ENCODE measurements at places on chromosomes 1 and 21.

DNA sequence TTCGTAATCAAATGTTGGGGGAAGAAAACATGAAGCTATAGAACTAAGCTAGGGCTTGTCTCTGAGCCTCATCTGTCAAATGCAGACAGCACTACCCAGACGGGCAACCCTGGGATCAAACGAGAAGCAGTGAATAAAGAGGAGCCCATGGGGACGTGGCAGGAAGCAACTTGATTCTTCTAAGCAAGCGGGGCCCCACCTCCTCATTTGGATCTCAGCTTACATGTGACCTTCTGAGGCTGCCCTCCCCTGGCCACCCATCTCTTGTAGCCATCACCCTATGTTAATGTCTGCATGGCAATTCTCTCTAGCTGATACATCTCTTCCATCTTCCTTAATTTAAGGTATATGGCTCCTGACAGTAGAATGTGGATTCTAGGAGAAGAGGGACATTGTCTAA, 171.3 kb downstream of the IGSF21 start:
- DNase-seq: no peak

- DNase-seq: no peak
Measured at GRCh38 chr1:109733236-109733870, 7.5 kb downstream of the GSTM3 start.

- DNase-seq: no peak
Measured at GRCh38 chr1:111848852-111849545, 93.3 kb downstream of the DDX20 start.

DNA sequence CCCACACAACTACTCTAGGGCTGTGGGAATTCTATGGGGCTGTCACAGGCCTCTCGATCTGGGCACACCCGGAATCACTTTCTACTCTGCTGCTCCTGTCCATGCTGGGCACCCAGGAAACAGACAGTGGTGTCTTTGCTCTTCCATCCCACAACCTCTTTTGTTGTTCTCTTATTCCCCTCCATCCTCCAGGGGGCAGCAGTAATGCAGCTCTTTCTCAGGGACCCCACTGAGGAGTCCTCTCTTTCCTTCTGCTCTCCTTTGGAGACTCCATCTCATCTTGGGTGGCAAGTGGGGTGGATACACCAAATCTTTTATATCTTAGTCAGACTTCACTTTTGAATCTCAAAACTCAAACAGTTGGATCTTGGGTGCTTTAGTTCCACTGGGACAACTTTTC, 206.3 kb downstream of the HS2ST1 start:
- no peak for DNase-seq

- DNase-seq: no peak
Measured at GRCh38 chr1:30912224-30912623, 3.7 kb upstream of the SDC3 start.

DNA sequence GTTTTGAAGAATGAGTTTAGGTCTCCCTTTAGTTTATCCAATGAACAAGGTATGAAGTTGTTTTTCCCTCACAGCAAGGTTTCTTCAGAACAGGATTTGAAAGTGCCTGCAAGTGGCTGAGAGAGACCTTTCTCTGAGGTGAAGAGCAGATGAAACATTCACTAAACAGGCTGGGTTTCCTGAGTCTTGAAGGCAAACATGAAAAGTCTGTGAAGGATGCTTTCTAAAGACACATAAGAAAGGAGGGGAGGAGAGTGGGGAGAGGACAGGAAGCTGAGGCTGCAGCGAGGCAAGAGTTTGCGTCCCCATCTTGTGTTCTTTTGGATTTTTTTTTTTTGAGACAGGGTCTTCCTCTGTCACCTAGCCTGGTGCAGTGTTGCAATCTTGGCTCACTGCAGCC, 95.7 kb upstream of the SIM2 start:
- DNase-seq: no peak

DNA sequence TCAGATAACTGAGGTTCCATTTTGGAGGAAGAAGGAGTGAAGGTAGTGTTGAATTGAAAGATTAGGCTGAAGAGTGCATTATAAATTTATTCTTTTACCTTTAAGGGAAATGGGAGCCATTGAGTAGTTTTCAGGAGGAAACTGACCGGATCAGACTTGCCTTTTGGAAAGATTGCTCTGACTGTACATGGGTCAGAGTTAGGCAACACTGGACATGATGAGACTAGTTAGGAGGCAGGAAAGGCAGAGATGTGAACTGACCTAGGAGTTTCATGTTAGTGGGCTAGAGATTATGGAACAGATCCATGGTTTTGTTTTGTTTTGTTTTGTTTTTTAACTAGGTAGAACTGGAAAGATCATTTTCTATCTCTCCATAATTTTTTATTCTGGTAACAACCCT, 78.2 kb downstream of the SNX7 start:
- DNase-seq: no peak

- DNase-seq: no peak
Measured at GRCh38 chr1:161214369-161214768, 726 bp upstream of the FCER1G start.

DNA sequence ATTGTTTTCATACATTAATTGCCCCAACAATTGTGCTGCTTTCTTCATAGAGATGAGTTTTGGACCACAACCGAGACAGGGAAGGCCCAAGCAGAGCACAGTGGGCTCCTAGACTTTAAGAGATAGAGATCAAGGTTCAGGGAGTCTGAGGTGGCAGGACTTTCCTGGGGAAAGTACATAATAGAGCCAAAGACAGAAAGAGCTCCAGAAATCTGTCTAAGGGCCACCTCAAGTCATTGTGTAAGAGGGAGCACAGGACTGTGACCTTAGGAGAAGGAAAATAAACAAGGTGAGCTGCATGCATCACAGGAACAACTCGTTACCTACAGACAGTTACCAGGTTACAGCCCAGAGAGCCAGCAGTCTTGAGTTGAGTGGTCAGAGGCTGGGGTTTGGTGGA, 41.3 kb upstream of the CR2 start:
- DNase-seq: no peak

GRCh38 chr1:167198518-167199133, 22.1 kb upstream of the POU2F1 start:
- no peak for DNase-seq

GRCh38 chr1:91523482-91523881, 22.8 kb downstream of the CDC7 start:
- no peak for DNase-seq

DNA sequence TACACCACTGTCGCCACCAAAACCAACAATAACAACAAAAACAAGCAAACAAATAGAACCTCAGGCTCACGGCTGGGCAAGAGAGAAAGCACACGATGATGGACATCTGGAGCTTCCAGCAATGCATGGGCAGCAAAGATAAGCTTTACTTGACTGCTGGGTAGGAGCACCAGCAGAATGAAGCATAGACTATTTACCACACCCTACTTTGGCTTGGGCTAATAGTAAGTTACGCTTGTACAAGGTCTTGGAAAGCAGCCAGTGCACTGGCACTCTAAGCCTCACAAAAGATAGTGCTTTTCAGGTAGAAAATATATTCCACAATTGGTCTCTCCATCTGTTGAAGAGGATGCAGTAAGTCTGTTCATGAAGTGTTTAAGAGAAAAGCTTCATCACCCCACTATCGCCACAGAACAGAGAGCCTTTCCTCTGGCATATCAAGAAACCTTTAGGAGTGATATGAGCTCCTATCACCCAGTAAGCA, 13.6 kb downstream of the ADIPOR1 start:
- DNase-seq: no peak

DNA sequence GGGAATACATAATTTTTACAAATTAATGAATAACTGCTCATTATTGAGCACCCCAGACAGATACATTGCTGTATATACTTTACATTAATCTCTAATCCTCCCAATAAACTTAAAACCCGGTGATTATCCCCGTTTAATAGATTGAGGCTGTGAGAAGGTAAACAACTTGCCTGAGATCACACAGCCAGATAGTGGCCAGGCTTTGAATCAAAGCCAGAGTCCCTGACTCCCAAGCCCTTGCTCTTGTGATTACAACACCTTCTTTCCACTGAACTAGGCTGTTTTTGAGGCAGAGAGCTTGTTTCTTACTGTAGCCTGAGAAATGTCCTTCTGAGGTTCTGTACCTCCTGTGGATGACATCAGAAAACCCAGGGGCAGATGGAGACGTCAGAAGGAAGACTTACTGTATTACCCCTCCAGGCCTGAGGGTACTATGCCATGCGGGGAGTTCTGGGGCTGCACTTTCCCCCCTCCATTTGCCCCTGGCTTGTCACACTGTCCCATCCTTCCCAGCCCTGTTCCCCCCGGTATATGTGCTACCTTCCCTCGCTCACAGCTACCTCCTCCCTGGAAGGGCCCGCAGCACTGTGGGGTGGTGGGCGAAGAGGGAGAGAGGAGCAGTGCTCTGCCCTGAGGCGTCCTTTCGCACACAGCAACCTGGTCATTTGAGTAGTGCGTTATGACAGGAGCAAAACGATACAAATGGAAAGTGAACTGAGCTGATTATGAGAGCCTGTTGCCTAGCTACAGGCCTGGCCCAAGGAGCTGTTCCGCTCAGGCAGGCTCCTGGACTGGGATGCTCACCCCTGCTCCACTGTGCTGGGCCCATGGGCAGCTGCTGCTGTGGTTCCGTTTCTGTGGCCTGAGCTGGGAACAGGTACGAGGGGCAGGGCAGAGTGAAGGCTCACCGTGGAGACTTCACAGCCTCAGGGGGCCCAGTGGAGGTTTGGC, 4.6 kb downstream of the KCNC4 start:
- DNase-seq: no peak

DNA sequence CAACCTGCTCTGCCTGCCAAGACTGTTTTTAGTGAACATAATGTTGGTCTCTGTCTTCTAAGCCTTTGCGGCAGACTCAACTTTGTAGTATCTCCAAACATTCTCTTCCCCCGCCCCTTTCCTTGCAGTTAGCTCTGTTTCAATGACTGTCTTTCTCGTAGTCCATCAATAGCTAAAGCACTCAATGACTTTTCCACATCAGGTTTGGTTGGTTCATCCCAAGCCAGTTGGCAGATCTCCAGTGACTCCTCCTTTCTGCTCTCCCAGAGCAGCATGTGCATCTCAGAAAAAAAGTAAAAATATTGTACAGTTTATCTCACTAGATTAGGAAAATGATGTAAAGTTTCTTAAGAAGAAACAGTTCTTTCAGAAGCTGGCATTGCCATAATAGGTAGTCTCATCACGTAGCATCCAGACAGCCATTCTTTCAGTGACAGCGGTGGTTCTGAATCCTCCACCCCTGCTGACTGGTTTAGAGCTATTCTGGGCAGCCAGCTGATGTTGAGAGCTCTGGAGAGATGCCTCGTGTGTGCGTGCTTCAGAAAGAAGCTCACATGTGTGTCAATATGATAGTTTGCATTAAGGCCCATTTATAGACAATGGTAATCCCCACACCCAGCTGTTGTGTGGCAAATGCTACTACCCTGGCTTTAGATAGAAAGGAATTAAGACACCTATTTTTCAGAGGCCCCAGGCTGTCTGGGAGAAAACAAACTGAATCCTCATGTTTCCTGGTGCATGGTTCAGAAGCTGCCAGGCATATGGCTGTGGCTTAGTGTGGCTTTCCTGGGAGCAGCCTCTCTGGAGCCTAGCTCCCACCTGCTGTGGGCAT, 53.2 kb downstream of the CNN3 start:
- DNase-seq: no peak

DNA sequence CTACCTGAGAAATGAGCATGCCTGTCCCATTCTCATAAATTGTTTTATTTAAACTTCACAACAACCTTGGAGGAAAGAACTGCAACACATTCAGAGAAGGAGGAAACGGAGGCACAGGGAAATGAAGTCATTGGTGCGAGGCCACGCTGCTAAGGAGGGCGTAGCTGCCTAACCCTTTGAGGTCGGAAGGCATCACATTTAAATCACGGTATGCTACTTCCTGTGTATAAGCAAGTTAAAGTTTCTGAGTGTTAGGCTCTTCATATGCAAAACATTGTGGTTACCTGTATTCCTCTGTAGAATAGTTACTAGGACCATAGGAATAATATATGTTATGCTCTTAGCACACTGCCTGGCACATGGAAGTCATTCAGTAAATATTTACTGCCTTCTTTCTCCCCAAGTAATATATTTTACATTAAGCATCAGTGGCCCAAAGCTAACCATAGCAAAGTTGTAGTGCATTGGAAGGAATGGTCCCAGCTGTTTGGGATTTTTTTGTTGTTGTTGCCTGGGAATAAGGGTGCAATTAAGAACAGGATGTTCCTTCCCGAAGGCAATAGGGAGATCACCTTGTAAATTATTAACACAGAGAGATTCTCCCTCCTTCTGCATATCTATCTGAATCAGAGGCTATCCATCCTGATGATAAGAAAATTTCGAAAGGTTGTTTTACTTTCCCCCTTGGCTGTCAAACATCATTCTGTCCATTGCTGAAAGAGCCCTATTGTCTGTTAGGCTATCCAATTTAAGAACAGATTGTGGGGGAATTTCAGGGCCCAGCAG, 192.2 kb upstream of the C8B start:
- no peak for DNase-seq

- no peak for DNase-seq
Measured at GRCh38 chr1:98205291-98206017, 284.6 kb upstream of the DPYD start.

Data from NCI-H1436 (cell line).